ENCODE measurements at places on chromosomes 12 and 14.

DNA sequence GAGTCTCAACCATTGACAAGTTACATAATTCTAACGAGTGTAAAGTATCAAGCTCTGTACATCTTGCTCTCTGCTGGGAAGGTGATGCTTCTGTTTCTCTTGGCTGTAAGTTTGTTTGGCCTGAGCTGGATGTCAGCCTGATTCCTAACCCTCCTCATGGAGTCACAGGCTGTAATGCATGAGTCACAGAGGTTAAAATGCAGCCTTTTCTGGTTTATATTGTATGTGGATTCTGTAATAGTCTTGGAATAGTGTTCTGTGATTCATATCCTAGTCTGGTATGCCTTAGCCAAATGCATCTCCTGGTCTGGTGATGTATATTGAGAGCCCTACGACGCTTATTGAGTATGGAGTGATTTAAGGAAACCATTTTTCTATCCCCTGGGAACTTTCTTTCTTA lies 104.5 kb upstream of the FRMD6 start:
- DNase-seq: peak; percentile 100

DNA sequence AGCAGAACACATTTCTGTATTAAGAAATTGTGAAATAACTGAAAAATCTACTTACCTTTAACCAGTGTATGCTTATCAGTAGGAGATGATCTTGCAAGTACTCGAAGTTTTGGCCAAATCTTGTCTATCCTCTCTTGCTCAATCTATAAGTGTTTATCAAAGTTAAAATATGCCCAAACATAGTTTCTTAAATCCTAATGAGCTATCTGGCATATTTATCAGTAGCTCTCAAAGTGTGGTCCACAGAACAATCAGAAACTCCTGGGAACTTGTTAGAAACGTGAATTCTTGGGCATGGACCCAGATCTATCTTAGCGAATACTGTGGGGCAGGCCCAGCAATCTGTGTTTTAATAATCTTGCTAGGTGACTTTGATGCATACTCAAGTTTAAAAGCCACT lies 84.5 kb upstream of the POC1B start:
- DNase-seq: no peak

GRCh38 chr12:13252024-13252423 lies 55.5 kb downstream of the EMP1 start:
- DNase-seq: no peak

DNA sequence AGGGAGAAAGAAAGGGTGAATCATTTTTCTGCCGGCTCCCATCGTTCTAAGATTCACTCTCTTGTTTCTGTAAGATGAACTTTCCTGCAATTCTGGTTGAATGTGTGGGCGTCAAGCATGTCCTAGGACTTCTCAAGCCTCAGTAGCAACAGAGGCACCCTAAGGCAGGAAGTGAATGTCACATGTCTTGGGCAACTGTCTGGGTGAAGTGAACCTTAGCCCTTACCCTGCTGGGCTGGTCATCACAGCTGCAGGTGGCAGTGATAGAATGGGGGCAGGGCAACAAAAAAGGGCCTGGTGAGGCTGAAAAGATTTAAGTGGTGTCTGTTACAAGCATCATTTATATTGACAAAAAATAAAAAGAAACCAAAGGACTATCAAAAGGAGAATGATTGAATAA lies 45.9 kb upstream of the CAND1 start:
- DNase-seq: no peak

DNA sequence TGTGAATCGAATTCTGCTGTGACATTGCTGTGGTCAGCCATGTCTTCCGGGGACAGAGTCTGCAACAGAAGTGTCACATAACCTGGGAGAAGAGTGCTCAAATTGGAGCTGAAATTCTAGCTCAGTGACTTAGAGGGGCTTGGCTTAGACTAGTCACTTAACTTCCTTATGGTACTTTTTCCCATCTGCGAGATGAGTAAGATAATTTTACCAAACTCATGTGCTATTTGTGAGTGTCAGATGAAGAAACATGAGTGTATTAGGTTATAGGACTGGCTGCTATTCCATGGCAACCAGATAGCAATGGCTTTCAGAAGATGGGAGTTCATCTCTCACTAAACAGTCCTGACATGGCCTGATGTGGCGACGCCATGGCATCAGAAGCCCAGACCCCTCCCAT lies 104.1 kb downstream of the CHST11 start:
- DNase-seq: no peak

DNA sequence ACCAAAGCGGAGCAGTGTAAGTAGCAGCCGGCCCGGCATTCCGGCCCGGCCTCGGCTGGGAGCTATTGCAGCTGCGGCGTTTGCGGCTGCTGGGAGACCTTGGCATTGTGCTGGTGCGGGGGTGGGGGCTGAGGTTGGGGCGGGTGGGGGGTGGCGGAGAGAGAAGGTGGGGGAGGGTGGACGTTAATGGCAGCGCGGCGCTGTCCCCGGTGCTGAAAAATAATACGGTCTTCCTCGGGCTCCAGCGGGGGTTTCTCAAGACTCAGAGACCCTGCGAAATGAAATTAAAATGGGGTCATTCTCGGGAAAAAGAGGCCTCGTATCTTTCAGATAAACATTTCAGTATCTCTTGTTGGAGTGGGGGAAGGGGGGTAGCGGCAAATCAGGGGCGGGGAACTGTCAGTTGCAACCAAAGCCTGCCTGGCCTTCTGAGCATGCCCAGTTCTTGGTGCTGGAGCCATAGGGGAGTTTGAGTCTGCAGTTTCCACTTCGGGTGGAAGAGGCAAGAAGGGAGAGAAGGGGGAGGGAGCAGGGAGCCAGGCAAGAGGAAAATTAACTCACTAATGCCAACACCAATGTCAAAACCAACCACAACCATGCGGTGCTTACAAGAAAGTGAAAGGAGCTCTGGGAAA lies 414 bp downstream of the UNC79 start:
- DNase-seq: peak; percentile 5

DNA sequence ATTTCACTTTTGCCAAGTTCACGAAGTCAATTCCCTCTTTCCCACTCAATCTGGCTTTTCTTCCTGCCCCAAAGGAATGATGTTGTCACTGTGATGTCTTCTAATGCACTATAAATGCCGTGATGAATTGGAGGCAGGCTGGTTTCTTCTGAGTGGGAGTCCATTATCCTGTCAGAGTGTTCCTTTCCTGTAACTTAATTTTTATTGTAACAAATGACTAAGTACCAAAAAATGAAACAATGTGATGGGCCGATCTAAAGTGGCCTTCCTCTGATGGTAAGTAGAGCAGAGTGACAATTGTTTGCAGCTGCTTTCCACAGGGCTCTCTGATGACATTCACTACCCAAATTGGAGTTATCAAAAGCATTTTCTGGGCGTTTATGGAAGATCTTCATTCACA lies 22.2 kb downstream of the TMEM30B start:
- peak; percentile 79 for DNase-seq

GRCh38 chr12:46370792-46371717 lies 1.5 kb downstream of the SLC38A2 start:
- DNase-seq: peak; percentile 88

DNA sequence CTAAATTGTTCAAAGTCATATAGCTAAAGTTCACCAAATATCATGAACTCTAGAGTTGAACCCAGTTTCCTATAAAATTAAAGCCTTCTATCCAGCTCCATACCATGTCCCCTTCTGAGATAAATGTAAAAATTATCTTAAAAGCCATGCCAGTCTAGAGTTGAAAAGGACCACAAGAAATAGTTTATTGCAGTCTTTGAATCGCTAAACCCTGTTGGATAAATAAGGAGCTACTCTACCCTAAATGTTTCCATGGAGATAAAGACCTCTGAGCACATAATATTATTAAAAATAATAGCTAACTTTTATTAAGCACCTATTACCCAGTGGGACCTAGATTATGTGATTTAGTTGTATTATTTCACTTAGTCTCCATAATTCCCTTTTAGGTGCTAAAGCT lies 227.6 kb upstream of the NOS1 start:
- no peak for DNase-seq

- no peak for DNase-seq
These were observed 490.1 kb downstream of the PCNX1 start for GRCh38 chr14:71397371-71397770.

GRCh38 chr12:64311877-64312276 lies 78.7 kb downstream of the C12orf56 start:
- DNase-seq: no peak

- no peak for DNase-seq
These were observed 62.6 kb downstream of the DIO3 start for GRCh38 chr14:101623685-101624444.

GRCh38 chr14:78156196-78156595 lies 14.0 kb upstream of the NRXN3 start:
- no peak for DNase-seq

DNA sequence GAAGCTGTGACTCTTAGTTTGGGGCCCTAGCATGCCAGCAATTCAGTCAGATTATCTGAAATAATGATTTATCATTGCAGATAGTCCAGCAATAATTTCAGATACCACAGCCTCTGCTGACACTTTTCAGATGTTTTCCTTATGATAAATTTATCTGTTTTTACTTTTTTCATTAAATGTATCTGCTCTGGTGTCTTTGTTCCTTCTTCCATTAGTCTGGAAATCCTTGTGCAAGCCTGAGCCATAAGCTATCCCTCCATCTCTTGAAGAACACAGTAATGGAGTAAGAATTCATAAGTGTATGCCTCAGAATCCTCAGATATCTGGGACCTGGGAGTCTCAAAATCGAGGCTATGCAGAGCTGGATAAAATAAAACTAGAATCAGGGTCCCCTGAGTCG lies 146.4 kb upstream of the KRR1 start:
- DNase-seq: no peak

- DNase-seq: no peak
These were observed 14.0 kb upstream of the CD9 start for GRCh38 chr12:6185961-6186827.

DNA sequence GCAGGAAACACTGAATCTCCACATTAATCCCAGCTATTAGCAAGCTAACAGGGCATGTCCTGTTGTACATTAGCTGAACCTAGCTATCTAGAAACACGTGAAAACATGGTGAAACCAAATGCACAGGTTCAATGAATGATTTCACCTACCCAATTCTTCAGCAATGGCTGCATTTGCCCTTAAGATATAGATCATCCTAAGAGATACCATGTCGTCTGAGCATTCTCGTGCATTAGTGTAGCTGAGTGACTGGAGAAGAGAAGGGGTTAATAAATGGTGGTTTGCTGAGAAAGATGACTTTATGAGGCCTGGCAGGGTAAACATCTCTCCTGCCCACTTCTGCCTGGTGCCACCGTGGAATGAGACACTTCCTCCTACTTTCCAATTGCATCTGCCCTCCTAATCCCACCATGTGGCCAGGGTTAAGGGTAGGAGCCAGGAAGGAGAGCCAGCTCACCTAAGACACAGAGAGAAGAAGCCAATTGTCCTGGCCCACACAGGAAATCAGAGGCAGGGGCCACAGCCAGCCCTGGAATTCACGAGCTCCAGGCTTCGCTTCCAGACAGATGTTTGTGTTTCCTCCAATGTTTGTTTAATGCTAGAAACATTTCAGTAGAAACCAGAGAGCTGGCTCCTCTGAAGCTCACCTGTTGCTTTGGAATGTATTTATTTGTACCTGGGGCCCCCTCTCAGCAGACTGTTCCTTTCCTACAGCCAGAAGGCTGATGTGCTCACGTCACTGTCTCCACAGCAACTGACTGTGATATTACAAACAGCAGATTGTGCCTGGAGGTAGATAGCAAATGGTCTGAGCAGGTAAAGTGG lies 126.0 kb upstream of the PARP11 start:
- DNase-seq: no peak

- no peak for DNase-seq
These were observed 133.3 kb downstream of the MON2 start for GRCh38 chr12:62599854-62600437.

DNA sequence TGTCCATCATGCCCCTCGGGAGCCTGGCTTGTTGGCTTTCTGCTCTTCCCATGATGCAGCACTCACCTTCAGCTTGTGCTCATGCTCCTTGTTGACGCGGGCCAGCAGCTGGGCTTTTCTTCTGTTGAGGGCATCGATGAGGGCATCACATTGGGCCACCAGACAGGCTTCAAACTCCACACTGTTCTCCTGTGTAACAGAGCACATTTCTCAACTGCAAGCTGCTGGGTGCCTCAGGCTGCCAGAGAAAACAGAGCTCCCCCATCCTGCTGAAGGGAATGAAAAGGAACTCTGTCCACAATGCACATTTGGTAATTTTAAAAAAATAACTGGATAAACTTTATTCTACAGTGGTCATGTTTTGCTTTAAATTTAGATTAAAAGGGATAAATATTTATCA lies 72.1 kb downstream of the TRIM9 start:
- no peak for DNase-seq

DNA sequence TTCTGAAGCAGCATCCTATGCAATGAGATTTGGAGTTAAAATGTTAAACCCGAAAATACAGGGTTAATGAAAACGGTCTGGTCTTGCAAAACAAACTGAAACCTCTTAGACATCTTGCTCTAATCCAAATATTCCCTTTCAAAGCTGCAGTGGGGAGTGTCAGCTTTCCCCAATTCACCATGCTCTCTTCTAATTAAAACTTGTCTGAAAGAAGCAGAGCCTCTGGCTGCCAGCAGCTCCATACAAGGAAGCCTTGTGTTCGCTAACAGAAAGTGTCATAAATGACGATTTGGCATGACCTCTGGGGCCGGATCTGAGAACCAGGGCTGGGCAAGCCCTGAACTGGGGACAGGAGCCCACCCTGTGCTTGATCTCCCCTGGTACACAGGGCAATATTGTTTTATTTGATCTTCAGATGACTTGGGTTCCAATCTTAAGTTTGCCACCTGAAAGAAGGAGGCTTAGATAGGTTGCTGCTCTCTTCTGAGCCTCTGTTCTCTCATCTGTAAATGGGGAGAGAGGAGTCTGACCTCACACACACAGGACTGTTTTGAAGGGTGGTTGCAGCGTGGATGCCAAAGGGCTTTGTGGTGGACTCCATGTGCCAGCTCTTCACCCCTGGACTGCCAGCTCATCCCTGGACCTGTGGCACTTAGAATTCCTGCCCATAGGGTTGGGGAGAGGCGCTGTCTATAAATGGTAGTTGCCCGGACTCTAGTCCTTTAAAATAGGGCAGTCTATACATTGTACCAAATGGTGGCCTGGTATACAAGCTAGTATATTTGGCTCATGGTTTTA lies 7.8 kb downstream of the KMT5A start:
- no peak for DNase-seq

DNA sequence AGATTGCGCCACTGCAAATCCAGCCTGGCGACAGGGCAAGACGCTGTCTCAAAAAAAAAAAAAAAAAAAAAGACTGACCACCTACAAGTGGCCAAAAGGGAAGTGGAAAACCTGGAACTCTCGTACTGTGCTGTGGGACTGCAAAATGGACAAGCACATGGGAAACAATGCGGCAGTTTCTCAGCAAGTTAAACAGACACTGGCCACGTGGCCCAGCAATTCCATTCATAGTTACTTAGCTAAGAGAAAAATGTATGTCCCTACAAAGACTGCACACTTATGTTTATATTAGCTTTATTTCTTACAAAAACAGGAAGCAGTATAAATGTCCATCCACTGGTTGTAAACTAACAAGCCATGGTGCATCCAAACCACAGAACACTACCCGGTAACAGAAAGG lies 5.6 kb downstream of the CHFR start:
- DNase-seq: peak; percentile 45

- DNase-seq: peak; percentile 27
These were observed 26.8 kb downstream of the IFT43 start for GRCh38 chr14:76012354-76012753.
